ENCODE measurements at places on chromosomes 16 and 17. TPM values are rescaled to one million over a fixed set of nuclear protein-coding genes. Genes with fewer than 3 reads are reported as not detected.

- peak; percentile 40 for ATAC-seq
These were observed 27.1 kb upstream of the LASP1NB start for GRCh38 chr17:38898291-38898679.

DNA sequence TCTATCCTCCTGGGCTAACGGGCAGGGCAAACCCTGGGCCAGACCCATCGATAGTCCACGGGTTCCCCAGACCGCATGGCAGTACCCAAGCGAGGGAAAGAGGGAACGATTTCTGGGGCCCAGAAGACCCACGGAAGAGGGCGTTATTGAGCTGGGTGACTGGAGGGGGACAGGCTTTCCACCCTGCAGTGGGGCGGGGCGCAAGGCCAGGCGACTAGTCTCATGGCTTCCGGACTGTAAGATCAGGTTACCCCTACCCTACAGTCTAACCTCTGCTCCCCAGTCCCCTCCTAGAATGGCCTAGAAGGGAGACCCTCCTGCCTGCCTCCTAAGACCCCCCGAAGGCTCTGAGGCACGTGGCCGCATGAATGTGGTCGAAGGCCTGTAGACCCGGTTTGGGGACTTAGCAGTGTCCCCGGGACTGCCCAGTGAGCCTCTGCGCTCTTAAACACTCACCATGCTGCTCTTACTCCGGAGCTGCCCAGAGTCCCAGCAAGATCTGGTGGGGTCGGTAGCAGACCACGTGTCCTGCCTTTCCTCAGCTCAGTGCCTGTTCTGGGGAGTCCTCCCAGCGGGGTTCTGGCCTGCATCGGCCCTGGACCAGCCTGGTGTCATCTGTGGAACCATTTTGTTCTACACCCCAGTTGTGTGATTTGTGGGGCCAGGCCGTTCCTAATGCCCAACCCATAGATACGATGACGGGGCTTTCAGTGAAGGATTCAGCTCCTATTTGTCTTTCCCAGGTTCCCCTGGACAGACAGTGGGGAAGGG lies 13.2 kb upstream of the AURKB start:
- no peak for ATAC-seq

GRCh38 chr17:63967953-63968352 lies 4.8 kb downstream of the SCN4A start:
- peak; percentile 74 for ATAC-seq

DNA sequence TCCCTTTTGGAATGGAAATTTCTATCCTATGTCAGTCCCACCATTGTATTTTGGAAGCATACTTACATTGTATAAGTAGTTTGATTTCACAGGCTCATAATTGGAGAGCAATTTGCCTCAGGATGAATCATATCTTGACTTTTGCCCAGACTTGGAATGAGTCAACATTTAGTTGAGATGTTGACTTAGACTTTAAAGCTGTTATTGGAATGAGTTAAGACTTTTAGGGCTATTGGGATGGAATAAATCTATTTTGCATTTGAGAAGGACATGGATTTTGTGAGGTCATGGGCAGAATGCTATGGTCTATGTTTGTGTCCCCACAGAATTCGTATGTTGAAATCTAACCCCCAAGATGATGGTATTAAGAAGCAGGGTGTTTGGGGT lies 12.2 kb upstream of the ZNF594 start:
- ATAC-seq: peak; percentile 78

- peak; percentile 41 for ATAC-seq
These were observed 483 bp downstream of the RPA1 start for GRCh38 chr17:1830288-1830687.

The ODAD4 gene
- 0.63 TPM for total RNA-seq

- ATAC-seq: no peak
These were observed 7.1 kb upstream of the RHBDL3 start for GRCh38 chr17:32258383-32259140.

Data from activated T-helper 17 cell treated with anti-CD3 and anti-CD28 coated beads, Interleukin-2, amount 50 U/mL, for 72 hours (primary cell).